ENCODE measurements at places on chromosomes 2 and 18. TPM values are rescaled to one million over a fixed set of nuclear protein-coding genes. Genes with fewer than 3 reads are reported as not detected.

- DNase-seq, result no peak
These were observed 1641.3 kb upstream of the SLC39A10 start for GRCh38 chr2:194015751-194016150.

DNA sequence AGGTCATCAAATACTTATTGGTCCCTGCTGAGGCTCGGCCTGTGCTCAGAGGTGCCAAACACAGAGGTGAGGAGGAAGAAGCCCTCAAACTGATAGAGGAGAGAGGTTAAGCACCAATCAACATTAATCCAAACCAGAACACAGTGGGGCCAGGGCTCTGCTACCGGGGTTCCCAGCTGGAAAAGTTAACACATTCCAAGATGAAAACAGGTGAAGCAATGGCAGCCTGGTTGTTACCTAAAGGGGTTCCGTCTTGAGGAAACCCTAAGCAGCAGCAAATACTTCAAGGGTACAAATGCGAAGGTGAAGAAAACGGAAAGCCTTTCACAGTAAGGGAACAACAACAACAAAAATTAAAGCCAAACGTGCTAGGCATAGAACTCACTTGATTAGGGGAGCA, 5.4 kb downstream of the TGFA start:
- no peak for DNase-seq

DNA sequence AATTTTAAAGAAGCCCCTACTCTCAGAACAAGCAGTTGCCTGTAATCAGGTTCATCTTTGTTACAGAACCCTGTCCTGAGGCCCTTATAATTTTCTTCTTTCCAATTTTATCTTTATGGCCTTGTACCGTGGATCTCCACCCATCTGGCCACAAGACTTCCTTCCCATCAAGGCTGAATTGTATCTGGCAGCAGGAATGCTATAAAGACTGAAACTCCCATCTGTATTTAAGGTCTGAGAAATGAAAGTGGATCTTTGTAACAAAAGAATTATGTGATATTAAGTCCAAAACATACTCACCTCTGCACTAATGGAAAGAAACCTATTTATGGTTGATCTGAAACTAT, 91.8 kb downstream of the METTL8 start:
- no peak for DNase-seq

DNA sequence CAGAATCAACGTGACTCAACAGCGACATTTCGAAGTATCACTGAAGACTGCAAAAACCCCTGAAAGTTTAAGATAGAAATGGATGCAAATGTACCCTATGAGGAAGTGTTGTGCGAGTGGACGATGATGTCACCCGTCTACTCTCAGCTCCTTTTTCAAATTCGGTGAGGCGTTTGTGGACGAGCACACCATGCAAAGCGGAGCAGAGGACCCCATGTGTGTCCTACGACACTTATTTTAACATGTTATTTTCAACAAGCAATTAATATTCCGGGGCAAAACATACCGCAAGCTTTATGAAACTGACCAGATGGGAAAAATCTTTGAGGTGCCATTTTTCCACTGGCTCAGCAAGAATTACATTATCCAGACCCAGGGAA, 2.0 kb downstream of the PXDN start:
- DNase-seq, result no peak

- no peak for DNase-seq
These were observed 94.9 kb downstream of the TMEM131 start for GRCh38 chr2:97900806-97901205.

- DNase-seq, result no peak
These were observed 361.7 kb downstream of the GPD2 start for GRCh38 chr2:156797832-156798231.

GRCh38 chr2:23381084-23381483, 3.9 kb upstream of the KLHL29 start:
- DNase-seq, result no peak

DNA sequence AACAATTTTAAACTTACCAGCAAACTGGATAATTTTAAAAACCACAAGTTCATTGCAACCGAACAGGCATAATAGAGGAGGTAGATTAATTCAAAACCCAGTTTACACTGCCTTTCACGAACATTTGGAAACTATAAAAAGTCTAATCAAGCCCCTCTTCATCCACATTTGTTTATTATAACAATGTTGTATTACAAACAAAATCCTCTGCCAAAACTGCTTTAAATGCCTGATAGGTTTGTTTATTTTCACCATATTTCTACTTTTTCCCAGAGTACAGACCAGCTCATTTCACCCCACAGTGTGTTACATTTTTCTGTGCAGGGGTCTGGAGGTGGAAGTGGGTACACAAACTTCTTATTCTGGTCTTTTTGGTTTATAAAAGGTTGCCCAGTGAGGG, 184.2 kb downstream of the OSR1 start:
- no peak for DNase-seq

- no peak for DNase-seq
These were observed 100.5 kb upstream of the LMAN1 start for GRCh38 chr18:59459369-59460071.

- no peak for DNase-seq
These were observed 172.2 kb upstream of the SETBP1 start for GRCh38 chr18:44508474-44508873.

DNA sequence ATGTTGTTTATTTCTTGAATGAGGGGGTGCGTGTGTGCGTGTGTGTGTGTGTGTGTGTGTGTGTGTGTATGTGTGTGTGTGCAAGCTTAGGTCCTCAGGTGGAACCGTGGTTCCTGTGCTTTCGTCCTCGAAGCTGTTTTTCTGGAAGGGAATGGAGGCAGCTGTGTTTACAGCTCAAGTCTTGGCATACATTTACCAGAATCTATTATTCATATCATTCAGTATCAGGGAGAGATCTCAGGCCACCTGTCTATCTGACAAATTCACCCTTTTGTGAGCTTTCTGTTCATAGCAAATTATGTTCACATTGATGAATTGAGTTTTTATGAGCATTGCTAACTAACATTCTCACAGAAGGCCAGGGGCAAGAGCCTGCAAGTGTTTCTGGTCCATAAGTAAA, 550.4 kb downstream of the ARHGAP15 start:
- DNase-seq, result no peak

- no peak for DNase-seq
These were observed 119.0 kb downstream of the CERS6 start for GRCh38 chr2:168574856-168575630.

- DNase-seq, result no peak
These were observed 31.9 kb upstream of the AFTPH start for GRCh38 chr2:64492272-64492671.

- no peak for DNase-seq
These were observed 48.1 kb upstream of the CNOT11 start for GRCh38 chr2:101204400-101205115.

- peak; percentile 48 for DNase-seq
These were observed 96.8 kb downstream of the STPG4 start for GRCh38 chr2:47058003-47058931.

GRCh38 chr2:9757501-9758264, 85.6 kb upstream of the TAF1B start:
- DNase-seq, result peak; percentile 66

GRCh38 chr18:79108549-79109215, 39.5 kb downstream of the ATP9B start:
- DNase-seq, result no peak

DNA sequence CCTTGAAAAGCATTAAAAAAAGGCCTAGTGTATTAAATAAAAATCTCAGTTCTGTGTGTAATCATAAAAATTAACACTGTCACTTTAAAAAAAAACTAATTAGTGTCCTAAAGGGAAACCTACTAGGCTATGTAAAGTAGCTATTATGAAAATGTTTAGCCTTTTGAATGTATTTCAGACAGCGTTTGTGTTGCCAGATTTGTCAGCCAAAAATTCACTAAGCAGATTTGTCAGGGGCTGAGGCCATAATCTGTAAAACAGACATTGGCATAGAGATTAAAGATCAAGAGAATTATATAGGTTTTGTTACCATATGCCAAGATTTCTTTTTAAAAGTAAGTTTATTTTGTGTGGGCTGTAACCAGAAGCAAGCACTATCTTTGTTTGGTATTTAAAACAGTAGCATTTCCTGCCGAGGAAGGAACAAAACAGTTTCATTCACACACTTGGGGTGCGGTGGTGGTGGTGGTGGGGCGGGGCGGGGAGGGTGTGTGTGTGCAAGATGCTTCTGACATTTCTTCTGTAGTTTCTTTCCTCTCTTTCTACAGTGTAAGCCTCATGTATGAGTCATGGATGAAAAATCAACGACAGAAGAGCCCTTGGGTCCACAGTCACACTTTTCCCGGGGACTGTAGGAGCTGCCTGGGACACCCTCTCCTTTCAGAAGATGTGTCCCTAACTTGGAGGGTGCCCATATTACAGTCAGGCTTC, 328.5 kb upstream of the FANCL start:
- no peak for DNase-seq

GRCh38 chr2:225171350-225171749, 129.1 kb upstream of the DOCK10 start:
- DNase-seq, result no peak

- DNase-seq, result no peak
These were observed 55.7 kb upstream of the SLC39A10 start for GRCh38 chr2:195601361-195601760.

GRCh38 chr2:53886406-53887280, 26.9 kb upstream of the GPR75 start:
- no peak for DNase-seq

DNA sequence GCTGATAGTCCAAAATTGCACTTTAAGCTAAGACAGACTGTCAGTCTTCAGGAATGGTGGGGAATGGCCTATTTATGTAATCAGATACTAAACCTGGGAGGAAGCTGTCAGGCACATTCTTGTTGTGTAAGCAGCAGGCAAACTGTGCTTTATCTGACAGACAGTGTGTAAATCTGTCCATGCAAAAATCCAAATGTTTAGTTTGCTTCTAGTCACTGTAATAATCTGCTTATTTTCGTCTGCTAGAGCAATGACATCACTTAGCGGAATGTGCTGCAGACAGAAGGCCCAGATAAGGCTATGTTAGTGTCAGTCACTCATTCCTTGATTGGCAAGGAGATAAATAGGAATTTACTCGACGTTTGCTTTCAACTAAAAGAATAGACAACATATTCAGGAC, 263.5 kb downstream of the ZNF407 start:
- DNase-seq, result no peak

- DNase-seq, result peak; percentile 98
These were observed at the start of gene XRCC5 for GRCh38 chr2:216108967-216109921. Gene XRCC5 (plus strand): TSS chr2:216109348. CDS start chr2:216109437, 89 bp downstream.

DNA sequence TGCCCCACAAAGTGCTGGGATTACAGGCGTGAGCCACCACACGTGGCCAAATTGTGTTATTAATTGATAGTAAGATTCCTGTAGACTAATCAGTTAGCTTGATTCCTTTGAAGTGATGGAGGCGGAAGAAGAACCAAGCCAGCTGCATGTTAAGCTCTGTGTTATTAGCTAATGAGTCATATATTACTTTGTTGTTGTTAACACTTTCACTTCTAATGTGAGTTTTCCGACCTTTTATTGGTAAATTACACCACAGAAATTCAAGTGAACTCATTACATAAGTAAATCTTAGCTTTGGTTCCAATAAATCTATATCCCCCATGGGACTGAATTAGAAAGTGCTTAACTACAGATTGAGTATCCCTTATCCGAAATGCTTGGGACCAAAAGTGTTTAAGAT, 20.3 kb downstream of the CHMP1B start:
- no peak for DNase-seq

GRCh38 chr2:94871226-94872087, at the start of gene TEKT4:
Gene TEKT4 (plus strand): TSS chr2:94871430. CDS start chr2:94871580, 150 bp downstream.
- no peak for DNase-seq

- no peak for DNase-seq
These were observed 71.9 kb downstream of the VWC2L start for GRCh38 chr2:214482728-214483127.

- DNase-seq, result no peak
These were observed 179.5 kb downstream of the PTGR3 start for GRCh38 chr18:75029481-75029880.

DNA sequence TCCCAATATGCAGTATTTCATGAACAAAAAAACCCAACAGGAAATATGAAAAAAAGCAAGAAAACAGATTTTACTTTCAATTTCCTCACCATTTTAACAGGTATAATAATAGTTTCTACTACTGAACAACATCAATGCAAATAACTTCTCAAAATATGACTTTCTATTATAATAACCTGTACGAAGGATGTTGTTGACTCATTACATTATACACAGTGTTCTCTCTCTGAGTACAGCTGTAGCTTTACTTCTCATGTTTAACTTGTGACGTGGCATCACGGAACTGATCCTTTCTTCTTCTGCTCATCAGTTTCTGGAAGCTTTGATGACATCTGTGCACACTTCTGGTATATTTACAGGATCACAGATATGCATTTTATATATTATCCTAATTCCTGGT, 40.0 kb downstream of the FAM228A start:
- no peak for DNase-seq

GRCh38 chr2:119117891-119118882, 40.4 kb downstream of the C1QL2 start:
- DNase-seq, result no peak

INHA gene
- total RNA-seq, result 1.5 TPM

TMEM163 gene
- 0.40 TPM for total RNA-seq

RAB27B gene
- 0.10 TPM for total RNA-seq

APCDD1 gene
- total RNA-seq, result 24.9 TPM

CRYGC gene
- not detected for total RNA-seq

MERTK gene
- total RNA-seq, result 5.0 TPM

CD28 gene
- 0.92 TPM for total RNA-seq

CMPK2 gene
- 3.9 TPM for total RNA-seq

REG3A gene
- not detected for total RNA-seq

CYBRD1 gene
- total RNA-seq, result 55.0 TPM
